ENCODE measurements at places on chromosomes 2 and 18. TPM values are rescaled to one million over a fixed set of nuclear protein-coding genes. Genes with fewer than 3 reads are reported as not detected.
A peak's percentile ranks its signal among the peaks of the same experiment; 100 is the strongest.

DNA sequence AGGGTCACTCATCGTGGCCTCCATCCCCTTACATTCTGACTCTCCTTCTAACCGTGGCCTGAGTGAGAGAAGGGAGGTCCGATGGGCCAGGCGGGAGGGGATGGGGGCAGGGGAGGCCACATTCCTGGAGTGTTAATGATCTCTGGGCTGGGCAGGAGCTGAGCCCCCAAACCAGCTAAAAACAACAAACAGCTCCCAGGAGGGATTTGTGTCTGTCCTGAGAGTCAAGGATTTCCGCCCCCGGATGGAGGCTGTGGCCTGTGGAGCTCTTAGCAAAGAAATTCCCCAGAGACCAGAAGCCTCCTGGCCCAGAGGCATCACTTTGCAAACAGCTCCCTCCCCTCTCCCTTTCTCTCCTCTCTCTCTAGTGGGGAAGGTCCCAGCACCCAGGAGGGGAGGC is 23.5 kb downstream of the EMX1 start:
- DNase-seq, result no peak

- DNase-seq, result peak; percentile 25
Measured at GRCh38 chr2:195009202-195009601, 647.8 kb upstream of the SLC39A10 start.

- no peak for DNase-seq
Measured at GRCh38 chr2:169718930-169719504, 14.6 kb upstream of the KLHL23 start.

- DNase-seq, result no peak
Measured at GRCh38 chr18:38654946-38655345, 1089.3 kb upstream of the CELF4 start.

DNA sequence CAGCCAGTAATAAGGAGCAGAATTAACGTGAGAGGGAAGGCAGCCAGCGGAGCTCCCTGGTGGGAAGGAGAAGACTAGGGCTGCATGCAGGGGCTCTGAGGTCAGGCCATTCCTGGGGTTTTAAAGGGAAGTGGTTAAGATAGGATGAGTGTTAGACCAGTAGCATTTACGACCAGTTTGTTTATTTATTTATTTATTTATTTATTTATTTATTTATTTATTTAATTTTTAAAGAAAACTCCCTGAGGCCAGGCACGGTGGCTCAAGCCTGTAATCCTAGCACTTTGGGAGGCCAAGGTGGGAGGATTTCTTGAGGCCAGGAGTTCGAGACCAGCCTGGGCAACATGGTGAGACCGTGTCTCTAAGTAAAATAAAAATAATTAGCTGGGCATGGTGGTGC is 152.8 kb downstream of the FHOD3 start:
- DNase-seq, result no peak

DNA sequence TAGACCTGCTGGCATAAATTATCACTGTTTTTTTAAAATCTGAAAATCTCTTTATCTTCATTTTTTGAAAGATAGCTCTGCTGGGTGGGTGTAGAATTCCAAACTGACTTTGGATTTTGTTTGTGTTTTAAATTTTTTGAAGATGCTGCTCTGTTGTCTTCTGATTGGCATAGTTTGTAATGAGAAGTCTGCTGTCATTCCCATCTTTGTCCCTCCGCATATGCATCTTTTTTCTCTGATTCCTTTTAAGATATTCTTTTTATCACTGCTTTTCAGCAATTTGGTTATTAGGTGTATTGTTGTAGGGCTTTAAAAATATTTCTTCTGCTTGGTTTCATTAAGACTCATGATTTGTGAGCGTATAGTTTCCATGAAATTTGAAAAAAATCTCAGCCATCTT is 7.2 kb downstream of the SNED1 start:
- DNase-seq, result no peak

- no peak for DNase-seq
Measured at GRCh38 chr2:109226128-109226527, 97.1 kb downstream of the SH3RF3 start.

GRCh38 chr2:182179176-182179575 is 193.5 kb downstream of the PPP1R1C start:
- no peak for DNase-seq

GRCh38 chr2:195337597-195337996 is 319.4 kb upstream of the SLC39A10 start:
- no peak for DNase-seq

DNA sequence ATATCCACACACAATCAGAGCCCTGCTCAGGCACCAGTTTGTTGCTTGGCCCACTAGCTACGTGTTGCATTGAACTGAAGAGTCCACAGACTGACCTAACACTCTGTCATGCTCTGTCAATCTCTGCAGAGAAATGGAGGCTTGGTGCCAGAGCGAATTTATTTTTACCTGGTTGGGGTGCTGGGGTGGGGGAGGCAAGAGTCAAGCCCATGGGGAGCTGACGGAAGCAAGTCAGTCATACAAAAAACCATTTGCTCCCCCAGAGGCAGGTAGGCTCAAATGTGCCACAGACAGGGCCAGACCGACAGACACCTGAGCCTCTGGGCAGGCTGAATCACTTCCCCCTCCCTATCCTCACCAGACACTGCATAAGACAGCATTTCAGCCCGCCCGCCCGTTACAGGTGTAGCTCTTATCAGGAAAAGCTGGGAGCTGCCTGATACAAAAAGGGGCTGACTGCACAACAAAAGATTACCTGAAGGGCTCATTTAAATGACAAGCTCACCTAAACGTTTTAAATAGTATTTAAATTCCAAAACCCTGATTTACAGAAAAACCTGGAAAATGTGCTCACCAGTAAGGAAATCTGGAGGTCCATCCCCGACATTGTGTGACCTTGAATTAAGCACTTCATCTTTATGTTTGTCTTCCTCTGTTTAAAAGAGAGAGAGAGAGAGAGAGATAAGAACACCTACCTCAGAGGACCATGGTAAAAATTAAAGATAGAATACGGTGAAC is 2.1 kb upstream of the PCBP1 start:
- no peak for DNase-seq

DNA sequence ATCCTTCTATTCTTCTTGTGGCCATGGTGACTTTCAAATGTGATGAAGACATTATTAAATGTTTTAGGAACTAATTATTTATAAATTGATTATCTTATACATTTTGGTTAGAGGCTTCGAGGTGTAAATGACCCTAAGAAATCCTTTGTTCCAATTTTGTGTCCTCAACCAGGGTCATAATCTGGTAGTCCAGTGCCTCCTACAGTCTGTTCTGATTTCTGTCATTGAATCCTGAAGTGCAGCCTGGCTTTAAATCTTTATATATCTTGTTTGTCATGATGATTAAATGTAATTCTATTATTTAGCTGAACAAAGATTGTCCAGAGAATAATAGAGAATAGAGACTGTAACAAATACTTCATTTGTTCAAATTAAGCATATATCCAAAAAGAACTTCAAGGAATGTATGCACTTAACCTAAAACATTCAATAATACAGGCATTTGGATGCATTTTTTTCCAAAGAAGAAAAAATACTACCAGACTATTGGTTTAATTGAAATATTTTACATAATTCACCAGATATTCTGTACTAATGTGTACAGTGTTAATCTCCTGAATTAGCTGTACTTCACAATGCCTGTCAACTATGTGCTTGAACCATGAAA is 89.8 kb downstream of the PRPF40A start:
- DNase-seq, result peak; percentile 11

DNA sequence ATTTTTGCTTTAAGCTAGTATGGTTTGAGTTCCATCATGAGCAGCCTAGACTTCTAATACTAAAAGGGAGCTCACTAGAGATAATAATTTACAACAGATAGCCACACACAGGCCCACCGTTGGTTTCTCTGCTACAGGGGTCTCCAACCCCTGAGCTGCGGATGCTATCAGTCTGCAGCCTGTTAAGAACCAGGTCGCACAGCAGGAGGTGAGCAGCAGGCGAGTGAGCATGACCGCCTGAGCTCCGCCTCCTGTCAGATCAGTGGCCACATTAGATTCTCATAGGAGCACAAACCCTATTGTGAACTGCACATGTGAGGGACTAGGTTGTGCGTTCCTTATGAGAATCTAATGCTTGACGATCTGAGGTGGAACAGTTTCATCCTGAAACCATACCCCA is 150.6 kb downstream of the HRH4 start:
- DNase-seq, result no peak

DNA sequence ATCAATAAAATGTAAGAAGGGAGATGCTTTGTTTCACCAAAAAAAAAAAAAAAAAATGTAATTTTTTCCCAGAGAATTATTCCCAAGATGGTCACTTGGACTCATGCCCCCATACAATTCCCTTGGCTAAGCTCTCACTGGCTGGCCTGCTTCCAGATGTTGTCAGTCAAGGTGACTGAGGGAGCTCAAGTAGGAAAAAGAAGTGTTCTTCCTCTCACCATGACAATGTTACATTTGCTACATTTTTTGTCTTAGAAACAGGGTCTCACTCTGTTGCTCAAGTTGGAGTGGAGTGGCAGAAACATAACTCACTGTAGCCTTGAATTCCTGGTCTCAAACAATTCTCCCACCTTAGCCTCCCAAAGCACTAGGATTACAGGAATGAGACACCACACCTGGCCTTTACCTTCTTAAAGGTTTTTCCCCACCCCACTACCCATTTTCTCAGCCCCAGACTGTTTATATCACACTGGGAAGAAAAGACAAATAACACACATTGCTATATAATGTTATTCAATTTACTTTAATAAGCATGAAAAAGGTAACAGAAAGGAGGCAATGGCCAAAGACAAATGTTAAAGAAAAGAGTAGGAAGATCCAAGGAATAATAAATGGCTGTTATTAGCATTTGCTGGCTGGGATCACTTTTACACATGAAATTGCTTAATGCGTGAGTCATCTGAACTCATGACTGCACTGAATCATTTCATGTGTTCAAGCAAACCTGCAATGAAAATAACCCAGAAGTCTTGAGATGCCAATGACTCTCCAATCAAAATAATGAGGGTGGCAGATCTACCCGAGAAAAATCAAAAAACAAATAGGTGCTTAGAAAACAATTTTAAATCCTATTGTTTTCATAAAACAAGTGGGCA is 45.2 kb downstream of the ACVR1 start:
- DNase-seq, result peak; percentile 91

- DNase-seq, result peak; percentile 4
Measured at GRCh38 chr18:59323931-59324622, 5.6 kb upstream of the CPLX4 start.

- peak; percentile 59 for DNase-seq
Measured at GRCh38 chr2:9538000-9538507, 17.6 kb downstream of the ADAM17 start.

DNA sequence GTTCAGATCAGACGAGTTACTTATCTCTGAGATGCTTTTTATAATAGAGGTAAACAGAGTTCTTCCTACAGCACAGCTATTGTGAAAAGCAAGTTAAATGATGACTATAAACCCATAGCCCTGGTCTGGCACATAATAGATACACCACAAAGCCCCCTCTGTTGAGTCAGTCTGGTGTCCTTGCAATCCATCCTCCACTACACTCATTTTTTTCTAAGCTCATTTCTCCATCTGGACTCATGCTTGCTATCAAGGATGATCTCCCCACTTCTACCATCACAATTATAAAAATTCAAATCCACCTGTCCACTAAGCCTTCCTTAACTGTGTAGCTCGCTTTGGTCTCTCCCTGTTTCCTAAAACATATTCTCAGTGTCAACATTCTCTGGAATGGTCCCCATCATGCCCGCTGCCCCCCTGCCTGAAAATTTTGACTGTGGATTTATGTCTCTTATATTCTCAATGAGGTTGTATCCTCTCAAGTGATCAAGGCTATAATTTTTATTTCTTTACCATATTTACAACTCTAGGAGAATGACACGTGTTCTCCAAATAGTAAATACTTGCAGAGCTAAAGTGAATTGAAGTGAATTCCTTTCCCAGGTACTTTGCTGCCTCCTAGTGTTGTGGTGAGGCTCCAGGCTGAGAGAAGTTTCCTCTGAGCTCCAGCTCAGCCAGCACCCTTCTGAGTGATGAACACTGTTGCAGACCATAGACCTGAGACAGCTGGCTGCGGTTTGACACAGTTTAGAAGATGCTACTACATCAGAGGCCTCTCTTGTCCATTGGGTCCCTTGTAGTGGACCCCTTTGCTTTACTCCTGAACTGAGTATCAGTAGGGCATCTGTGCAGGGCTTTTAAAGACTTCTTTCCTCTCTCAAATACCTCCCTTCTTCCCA is 108.7 kb downstream of the DPP10 start:
- peak; percentile 29 for DNase-seq

PRKAG3 gene
- not detected for total RNA-seq

SLC5A7 gene
- not detected for total RNA-seq

SPRED2 gene
- 15.4 TPM for total RNA-seq

GPD2 gene
- total RNA-seq, result 52.4 TPM

TUBB8B gene
- total RNA-seq, result not detected

GPBAR1 gene
- total RNA-seq, result not detected

CPO gene
- total RNA-seq, result not detected

IL1B gene
- 4.1 TPM for total RNA-seq

TACR1 gene
- not detected for total RNA-seq

DSG3 gene
- total RNA-seq, result not detected

RAB6C gene
- not detected for total RNA-seq

Measured in HT1080 (cell line).